ENCODE measurements at places on chromosomes 1 and 21.

DNA sequence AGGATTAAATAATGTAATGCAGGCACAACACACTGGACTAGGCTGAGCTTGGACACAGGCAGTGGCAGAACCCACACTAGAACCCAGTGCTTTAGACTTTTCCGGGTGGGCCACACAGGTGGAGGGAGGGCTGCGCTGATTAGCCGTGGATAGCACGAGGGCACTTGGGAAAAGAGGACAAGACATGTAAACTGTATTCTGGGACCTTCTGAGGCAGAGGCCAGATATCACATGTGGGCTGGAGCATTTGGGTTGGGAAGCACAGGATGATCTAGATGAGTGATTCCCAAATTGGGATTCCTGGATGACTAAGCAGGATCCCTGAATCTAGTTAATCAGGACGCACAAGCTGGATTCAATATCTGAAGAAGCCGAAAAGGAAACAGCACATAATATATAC is 20.3 kb upstream of the A3GALT2 start:
- no peak for DNase-seq

DNA sequence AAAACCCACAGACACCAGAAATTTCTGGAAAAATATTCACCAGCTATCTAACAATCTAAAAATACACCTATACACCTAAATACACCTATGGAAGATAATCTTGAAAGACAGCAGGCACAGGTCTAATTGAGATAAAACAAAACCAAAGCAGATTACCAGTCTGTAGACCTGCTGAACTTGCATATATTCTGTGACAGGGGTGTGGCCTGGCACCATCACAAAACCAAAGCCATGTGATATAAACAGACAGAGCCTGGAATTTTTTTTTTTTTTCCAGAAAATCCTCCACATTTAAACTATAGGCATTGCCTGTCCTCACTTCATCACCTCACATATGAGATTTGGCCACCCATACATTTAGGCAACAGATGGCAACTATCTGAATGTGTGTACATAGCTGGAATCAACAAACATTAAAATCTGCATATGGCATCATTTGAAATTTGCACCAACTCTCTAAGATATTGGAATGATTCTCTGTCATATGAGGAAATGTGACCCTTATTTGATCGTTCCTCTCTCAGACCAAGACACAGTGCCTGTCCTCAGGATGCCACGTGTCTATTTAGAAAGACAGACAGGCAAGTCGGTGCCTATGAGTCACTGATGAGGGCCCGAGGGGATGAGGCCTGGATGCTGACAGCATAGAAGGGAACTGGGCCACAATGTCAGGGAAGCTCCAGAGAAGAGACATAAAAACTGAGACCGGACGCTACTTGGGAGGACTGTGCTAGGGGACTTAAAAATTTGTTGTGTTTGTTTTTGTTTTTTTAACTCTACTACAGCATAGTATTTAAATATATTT is 32.6 kb downstream of the NMNAT2 start:
- no peak for DNase-seq

- no peak for DNase-seq
Observed at GRCh38 chr1:87220993-87221392, 107.7 kb upstream of the LMO4 start.

GRCh38 chr1:34549199-34549598 is 205.6 kb upstream of the GJB5 start:
- DNase-seq, result no peak

DNA sequence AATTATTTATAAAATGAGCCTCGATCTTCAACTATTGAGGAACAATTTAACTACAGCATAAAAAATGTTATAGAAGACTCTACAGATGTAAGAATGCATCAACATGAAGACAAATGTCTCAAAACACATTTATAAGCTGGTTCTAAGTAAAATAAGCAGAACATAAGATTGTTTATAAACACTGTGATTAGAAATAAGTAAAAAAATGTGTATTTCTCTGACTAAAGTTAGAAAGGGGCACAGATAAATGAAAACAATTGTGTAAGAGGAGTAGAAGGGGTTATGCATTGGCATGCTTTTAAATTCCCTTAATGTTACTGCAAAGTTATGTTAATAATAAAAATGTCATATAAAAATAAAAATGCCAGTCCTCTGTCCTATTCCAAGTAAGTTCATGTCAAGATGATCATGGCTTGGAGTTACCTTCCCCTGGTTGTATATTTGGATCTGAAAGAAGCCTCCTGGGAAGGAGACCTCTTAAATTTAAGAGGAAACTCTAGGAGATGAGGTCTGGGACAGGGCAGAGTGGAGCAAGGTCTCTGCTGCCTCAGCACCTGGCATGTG is 70.2 kb upstream of the FAM20B start:
- DNase-seq, result no peak

Data from ovary (tissue), 10 donors.